ENCODE measurements at places on chromosomes 6 and 20.

GRCh38 chr20:45905505-45906079 lies 6.4 kb downstream of the PLTP start:
- DNase-seq: no peak

GRCh38 chr6:16494793-16495192 lies 256.4 kb downstream of the GMPR start:
- DNase-seq: no peak

- DNase-seq: no peak
Observed at GRCh38 chr20:19786311-19786710, 28.3 kb downstream of the RIN2 start.

DNA sequence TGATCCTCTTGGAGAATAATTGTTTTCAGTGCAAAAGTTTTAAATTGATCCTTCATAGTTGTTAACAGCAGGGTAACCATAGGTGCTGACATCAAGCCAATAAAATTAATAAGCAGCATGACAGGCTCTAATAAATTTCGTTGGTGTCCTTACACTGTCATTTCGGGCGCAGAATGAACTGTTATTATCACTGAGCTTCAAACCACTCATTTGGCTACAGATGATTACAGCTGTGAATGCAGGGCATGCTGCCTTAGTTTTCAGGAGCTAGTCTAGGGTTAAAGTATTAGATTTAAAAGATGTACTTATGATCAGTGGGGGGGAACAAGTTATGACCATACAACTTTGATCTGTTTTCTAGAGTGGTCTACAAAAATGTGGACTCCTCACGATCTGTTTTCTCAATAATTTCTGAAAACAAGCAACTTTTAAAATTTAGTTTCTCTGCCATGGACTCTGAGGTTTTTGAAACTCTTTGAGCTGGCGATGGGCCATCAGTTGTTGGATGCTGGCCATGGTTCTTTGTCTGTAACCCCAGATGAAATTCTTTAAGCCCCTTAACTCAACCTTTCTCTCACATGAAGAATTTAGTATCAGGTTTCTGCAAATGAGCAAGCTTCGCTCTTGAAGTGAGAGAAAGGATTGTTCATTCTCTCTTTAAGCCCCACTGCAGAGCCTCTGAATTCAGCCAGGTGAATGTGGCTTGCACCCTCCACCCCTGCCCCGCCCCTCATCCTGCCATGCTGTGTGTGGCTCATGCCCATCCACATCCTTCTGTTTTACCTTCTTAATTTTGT lies 99.1 kb upstream of the MTHFD1L start:
- no peak for DNase-seq

GRCh38 chr20:8002056-8002455 lies 17.5 kb downstream of the TMX4 start:
- no peak for DNase-seq

DNA sequence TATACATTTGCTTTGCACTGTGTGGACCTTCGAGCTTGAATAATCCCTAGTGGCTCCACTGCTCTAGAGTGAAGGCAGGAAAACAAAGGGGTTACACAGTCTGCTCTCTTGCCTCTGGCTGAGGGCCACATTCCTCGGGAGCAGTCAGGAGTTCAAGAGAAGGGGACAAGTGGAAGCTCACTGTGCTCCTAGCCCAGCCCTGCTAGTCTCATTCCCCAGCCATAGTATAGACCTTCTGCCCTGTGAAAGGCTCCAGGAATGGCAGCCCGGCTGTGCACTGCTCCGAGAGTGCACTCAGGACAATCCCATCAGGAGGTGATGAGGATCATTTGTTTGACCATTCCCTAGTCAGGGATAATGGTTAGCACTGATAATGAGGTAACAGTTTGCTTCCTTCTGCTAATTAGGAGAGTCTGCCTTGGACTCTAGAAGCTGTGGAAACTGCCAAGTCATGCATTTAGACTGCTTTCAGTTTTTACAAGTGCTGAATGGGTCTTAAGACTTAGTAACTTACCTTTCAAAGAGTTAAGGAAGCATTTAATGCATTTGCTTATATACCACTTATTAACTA lies 8.5 kb downstream of the IYD start:
- no peak for DNase-seq

GRCh38 chr20:13082378-13082777 lies 73.6 kb downstream of the SPTLC3 start:
- no peak for DNase-seq

GRCh38 chr20:39886650-39887190 lies 802.3 kb downstream of the MAFB start:
- no peak for DNase-seq

DNA sequence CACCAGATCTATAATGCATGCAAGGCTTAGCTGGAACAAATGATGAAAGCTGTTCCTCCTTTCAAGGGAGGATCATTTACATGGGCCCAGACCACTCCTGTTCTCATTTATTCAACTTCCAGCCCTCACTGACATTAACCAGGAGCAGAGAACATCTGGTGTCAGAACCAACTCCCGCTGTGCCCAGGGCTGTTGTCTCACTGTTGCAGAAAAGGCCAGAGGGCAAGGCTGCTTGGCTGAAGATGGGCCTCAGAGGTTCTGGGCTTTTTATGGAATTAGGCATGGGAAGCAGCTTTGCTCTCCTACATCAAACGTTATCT lies 164.2 kb downstream of the GMPR start:
- DNase-seq: no peak

DNA sequence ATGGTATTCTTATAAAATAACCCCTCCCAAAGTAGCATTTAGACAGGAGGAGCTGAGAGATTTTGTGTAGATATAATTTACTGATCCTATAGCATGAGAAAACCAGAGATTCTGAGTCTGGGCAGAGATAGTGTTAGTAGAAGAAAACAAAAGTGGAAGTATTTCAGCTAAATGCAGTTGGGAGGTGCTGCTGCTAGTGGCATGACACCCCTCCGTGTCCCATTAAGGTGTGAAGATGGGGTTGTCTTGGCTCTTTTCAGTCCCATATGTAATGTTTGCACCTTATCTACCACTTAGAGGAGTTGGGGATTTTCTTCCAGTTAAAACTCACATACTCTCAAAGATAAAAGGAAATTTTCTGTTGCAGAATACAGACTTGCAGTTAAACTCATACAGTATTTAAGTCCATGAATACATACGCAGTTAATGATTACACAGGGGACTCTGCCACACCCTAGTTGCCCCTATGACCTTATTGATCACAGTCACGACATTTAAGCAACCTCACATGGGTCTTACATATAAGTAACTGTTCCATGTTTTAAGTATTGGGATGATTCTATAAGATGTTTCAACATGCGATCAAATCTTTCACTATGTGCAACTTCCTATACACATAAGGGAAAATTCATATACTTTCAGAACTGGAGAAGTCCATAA lies 11.5 kb downstream of the TAAR2 start:
- no peak for DNase-seq

- DNase-seq: no peak
Observed at GRCh38 chr6:14838133-14838583, 407.7 kb upstream of the JARID2 start.

DNA sequence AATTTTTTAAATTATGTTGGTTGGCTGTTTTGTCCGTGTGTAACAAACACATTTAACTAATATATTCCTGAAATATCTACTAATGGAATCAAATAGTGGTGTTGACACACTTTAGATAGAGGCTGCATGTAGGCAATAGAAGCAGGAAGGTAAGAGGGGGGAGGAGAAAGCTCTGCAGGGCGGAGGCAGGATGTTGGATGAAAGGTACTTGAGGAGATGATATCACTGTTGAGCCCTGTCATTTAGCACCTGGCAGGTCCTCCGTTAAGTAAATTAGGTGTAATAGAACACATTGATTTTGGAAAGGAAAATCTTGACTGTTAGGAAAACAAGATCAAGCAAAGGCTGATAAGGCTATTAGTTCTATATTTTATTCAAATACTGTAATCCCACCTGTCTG lies 618.7 kb downstream of the PKHD1 start:
- no peak for DNase-seq

DNA sequence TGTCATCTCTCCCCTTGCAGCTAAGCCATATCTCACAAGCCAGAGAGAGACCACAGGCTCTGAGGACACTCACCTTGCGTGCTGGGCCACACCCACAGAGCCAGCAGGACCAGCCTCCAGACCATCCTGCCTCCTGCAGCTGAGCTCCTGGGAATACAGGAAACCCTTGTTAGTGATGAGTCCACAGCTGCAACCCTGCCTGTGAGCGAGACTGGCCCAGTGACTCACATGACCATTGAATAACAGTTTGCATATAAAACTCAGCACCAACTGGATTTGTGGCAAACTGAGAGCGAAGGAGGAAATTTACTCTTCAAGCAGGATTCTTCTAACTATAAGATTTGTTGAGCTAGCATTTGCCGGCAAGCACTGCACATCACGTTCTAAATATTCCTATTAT lies 3.0 kb downstream of the THBS2 start:
- DNase-seq: peak; percentile 84
